Sciatic nerve (tissue), 2 donors: ENCODE measurements at places on chromosomes 12 and 14. TPM values are rescaled to one million over a fixed set of nuclear protein-coding genes. Genes with fewer than 3 reads are reported as not detected.
A peak's percentile ranks its signal among the peaks of the same experiment; 100 is the strongest.

DNA sequence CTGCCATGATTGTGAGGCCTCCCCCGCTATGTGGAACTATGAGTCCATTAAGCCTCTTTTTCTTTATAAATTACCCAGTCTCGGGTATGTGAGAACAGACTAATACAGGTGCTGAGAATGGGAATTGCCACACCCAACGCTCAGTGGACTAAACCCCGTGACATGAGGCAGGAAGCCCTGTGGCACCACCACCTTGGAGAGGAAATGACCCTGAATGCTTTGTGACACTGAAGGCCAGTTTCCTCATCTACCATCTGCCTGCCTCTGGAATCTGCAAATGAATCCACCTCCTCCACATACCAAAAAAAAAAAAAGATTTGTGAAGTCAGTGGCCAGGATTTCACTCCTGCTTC, 41.6 kb downstream of the NT5DC3 start:
- DNase-seq, result no peak

GRCh38 chr14:55212634-55213033, 21.2 kb upstream of the DLGAP5 start:
- no peak for DNase-seq

DNA sequence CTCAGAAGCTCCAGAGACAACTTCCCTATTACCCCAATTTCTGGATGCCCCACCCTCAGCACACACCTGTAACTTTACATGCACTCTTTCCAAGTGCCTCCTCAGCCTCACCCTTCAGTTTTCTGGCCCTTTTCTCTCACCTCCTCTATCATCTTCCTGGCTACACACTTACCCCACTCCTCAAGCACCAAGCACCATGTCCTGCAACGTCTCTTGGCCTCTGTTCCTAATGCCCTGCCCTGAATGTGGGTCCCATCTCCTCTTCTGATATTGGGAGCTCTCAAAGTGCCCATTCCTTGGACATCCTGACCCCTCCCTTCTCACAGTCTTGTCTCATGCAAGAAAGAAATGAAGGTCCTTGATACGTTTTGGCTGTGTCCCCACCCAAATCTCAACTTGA, 1.2 kb downstream of the KRT72 start:
- no peak for DNase-seq

- peak; percentile 91 for DNase-seq
These were observed 522 bp downstream of the TUBA1A start for GRCh38 chr12:49188201-49188915.

- DNase-seq, result no peak
These were observed 217.9 kb downstream of the CRADD start for GRCh38 chr12:93895089-93895445.

Gene PLEKHA5
- 44.1 TPM for total RNA-seq

- no peak for DNase-seq
These were observed 27.2 kb downstream of the PROX2 start for GRCh38 chr14:74848768-74849167.

Gene CLEC1B
- total RNA-seq, result not detected

Gene INSM2
- not detected for total RNA-seq

DNA sequence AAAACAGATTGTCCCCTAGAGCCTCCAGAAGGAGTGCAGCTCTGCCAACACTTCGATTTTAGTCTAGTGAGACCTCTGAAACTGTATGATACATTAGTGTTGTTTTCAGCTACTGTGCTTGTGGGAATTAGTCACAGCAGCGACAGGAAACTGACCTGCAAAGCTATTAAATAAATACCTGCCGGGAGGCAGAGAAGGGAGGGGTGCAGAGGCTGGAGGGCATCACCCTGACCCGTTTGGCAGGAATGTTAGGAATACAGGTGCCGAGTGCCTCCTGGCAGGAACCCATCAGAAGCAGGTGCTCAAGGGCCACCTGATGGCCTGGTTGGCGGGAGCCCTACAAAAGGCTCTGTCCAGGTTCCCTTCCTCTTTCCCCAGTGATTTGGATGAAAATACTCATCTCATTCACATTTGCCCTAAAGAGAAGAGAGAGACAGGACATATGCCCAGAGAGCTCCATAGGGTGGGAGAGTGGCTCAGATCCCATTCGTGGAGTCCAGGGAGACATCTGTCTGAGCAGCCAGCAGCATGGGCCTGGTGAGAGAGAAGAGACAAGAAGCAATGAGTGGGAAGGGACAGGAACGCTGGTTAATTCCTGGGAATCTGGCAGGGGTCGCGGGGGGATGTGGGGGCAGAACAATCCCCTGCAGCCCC, 44.6 kb downstream of the C14orf132 start:
- DNase-seq, result peak; percentile 31

Gene IFI27L1
- 20.5 TPM for total RNA-seq

GRCh38 chr12:1517734-1518525, 76.5 kb downstream of the FBXL14 start:
- no peak for DNase-seq

Gene TMEM260
- 27.0 TPM for total RNA-seq

GRCh38 chr14:100110816-100111215, 45.6 kb downstream of the EVL start:
- peak; percentile 22 for DNase-seq

GRCh38 chr14:65032319-65032718, 45.6 kb downstream of the FNTB start:
- no peak for DNase-seq

Gene AKAP6
- total RNA-seq, result 6.4 TPM

GRCh38 chr14:57749267-57749666, 116.6 kb downstream of the SLC35F4 start:
- no peak for DNase-seq

- DNase-seq, result no peak
These were observed 122.7 kb downstream of the SLC38A6 start for GRCh38 chr14:61103541-61104339.

DNA sequence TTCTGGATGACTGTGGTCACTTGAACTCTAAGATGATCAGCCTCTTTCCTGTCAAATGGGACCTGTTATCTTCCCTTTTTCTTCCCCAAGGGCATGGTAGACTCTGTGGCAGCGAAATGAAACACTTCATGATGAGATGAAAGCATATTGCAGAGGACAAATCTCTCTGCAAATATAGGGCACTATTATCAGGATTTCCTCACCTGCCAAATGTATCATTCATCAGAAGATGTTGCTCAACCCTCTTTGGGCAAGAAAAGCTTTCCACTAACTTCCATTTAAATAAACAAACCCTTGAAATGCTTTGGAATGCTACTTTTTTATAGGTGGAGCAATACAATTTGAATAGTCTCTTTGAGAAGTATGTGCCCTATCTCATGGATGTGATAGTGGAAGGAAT, 105.0 kb downstream of the DNAH10 start:
- no peak for DNase-seq

DNA sequence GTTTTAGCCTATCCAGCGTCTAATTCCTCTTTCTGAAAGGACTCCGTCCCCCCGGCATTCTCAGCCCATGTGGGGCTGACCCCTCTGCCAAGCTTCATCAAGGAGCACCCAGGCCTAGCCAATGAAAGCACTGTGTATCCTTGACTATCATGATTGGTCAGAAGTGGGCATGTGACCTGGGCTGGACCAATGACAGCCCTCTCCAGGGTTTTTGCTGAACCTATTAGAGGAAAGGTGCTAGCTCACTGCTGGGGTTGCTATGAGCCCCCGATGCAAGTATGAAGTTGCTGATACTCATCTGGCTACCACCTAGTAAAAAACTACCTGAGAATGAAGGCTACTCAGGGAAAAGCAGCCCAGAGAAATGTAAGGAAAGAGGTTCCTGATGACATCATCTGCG, 68.1 kb downstream of the LRRC74A start:
- DNase-seq, result no peak

GRCh38 chr12:42450248-42450647, 124.3 kb downstream of the PPHLN1 start:
- no peak for DNase-seq

- no peak for DNase-seq
These were observed 578 bp downstream of the ADAMTS20 start for GRCh38 chr12:43551279-43551970.

GRCh38 chr12:26043135-26044006, 81.5 kb downstream of the BHLHE41 start:
- no peak for DNase-seq

GRCh38 chr14:58145936-58146335, 6.1 kb downstream of the ARMH4 start:
- DNase-seq, result no peak

Gene HPD
- 0.40 TPM for total RNA-seq

GRCh38 chr12:124169577-124170284, 125.2 kb upstream of the RFLNA start:
- DNase-seq, result no peak

- no peak for DNase-seq
These were observed 427.6 kb downstream of the IPO8 start for GRCh38 chr12:30268041-30268440.

- no peak for DNase-seq
These were observed 27.6 kb downstream of the TSPAN11 start for GRCh38 chr12:30953951-30954751.

GRCh38 chr12:101854747-101855146, 22.6 kb upstream of the DRAM1 start:
- DNase-seq, result no peak

Gene IL31
- total RNA-seq, result not detected

- DNase-seq, result no peak
These were observed 16.6 kb upstream of the JDP2 start for GRCh38 chr14:75411214-75411540.
